NCI-H1092 (cell line): ENCODE measurements at places on chromosomes 12 and 14.

DNA sequence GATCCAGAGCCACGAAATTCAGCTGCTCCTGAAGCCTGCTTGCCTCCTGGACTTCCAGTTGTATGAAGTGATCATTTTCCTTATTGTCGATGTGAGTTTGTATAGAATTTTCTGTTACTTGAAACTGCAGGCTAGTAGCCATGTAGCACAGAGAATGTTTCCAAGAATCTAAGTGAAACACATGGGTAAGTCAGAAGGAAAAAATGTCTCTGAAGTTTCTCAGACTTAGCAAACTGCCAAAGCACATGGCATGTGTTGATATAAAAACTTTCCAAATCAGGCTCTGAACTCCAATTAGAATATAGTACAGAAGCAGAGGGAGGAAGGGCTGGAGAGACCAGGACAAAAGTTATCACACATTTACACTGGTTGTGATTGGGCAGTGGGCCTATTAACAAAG lies 9.8 kb upstream of the PCNX1 start:
- DNase-seq = no peak

GRCh38 chr12:114355389-114356088 lies 50.4 kb downstream of the TBX5 start:
- no peak for DNase-seq

DNA sequence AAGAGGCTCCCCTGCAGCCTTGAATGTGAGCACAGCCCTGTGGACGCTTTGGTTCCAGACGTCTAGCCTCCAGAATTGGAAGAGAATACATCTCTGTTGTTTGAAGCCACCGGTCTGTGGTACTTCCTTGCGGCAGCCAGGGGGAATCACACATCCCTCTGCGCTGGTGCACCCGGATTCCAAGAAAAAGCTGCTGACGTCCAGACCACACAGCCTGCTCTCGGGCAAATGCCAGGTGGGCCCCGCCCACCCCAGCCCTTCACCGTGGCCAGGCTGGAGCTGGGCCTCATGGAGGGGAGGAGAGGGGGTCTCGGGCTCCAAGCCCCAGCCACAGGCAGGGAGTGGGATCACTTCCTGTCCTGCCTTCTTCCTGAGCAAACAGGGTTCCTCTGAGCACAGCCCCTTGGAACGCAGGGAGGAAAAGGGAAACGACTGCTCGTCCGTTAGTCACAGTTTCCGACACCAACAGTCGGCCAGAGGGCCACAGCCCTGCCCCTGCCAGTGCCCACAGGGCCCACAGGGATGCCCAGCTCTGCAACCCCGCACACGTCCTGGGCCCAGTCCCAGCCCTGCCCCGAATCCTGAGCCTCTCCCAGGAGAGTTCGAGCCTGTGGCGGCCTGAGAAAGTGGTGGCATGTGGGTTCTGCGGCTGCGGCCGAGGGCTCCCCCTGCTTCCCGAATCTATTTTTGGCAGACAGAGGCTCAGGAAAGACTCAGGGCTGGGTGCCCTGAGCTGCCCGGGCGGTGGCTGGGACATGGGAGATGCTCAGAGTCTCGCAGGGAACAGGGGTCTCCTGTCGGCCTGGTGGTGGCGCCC lies 85.3 kb downstream of the RFLNA start:
- no peak for DNase-seq

GRCh38 chr12:81207173-81207572 lies 129.3 kb downstream of the ACSS3 start:
- no peak for DNase-seq

GRCh38 chr14:31292937-31293616 lies 85.5 kb upstream of the HECTD1 start:
- DNase-seq = no peak

DNA sequence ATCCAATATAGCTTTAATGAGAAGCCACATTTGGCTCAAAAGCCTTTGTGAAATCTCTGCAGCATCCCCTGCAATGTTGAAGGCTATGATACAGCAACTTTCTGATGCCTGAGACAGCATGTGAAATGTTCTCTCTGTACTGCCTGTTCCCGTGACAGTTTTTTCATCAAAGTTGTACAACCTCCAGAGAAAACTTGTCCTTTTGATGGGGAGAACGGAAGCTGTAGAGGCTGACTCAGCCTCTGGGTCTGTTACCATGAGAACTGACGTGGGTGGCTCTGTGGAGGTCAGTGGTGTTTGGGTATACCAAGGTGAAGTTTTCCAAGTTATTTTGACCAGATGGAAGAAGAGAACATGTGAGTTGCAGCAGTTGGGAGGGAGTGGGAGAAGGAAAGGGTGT lies 17.0 kb downstream of the SLC4A8 start:
- no peak for DNase-seq

- DNase-seq = no peak
These were observed 1.2 kb downstream of the NEK9 start for GRCh38 chr14:75125617-75126016.

DNA sequence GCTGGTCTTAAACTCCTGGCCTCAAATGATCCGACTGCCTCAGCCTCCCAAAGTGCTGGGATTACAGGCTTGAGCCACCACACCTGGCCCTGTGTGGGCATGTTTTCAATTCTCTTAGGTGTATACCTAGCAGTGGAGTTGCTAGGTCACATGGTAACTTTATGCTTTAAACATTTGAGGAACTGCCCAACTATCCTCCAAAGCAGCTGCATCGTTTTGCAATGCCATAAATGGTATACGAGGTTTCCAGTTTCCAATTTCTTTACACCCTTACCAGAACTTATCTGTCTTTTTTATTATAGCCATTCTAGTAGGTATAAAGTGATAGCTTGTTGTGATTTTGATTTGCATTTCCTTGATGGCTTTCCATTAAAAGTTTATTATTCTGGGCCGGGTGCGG lies 25.1 kb downstream of the RBMS2 start:
- no peak for DNase-seq

GRCh38 chr12:26750531-26751175 lies 82.3 kb downstream of the ITPR2 start:
- DNase-seq = no peak
